Panc1 (cell line): ENCODE measurements at places on chromosomes 12 and 14. TPM values are rescaled to one million over a fixed set of nuclear protein-coding genes. Genes with fewer than 3 reads are reported as not detected.

SAMD15 gene
- 1.4 TPM for total RNA-seq

OR4E2 gene
- not detected for total RNA-seq

DNA sequence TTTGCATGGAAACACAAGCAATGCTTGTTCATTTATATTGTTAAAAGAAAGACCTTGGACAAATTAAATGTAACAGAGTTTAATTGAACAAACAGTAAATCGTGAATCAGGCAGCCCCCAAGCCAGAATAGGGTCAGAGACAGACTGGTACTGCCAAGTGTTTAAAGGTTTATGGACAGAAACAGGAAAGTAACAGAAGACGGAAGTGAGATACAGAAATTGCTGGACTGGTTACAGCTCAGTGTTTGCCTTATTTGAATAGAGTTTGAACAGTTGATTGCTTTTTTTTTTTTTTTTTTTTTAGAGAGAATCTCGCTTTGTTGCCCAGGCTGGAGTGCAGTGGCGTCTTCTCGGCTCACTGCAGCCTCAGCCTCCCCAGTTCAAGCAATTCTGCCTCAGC, 50.3 kb downstream of the DAO start:
- no peaks in the 10 kb centered on the region for H3K36me3 ChIP-seq
- no peaks in the 10 kb centered on the region for H3K4me1 ChIP-seq
- no peak overlapping the region for H3K4me3 ChIP-seq
- H3K27ac ChIP-seq, result no peak overlapping the region
- DNase-seq, result no peak

DNA sequence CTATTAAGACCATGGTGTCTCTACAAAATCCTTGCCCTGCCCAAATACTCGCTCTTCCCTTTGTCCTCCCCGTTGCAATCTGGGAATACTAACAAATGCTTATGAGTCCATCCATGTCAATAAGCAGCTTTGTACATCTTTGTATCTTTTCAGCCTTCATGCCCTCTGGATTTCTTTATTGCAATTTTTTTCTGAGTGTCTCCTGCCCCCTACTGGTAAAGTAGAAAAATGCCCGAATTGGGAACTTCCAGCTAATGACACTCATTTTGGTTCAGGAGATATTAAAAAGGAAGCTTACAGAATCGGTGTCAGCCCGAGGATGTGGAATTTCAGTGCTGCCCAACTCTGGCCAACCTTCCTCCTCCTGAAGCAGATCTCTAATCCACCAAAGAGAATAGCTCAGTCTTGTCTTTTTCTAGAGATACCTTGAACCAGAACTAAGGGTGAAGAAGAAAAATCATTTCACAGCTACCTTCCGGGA, 46.0 kb downstream of the SH2B3 start:
- peaks cover 25% of the 10 kb centered on the region for H3K4me1 ChIP-seq
- no peaks in the 10 kb centered on the region for H3K27me3 ChIP-seq
- H3K4me3 ChIP-seq, result no peak overlapping the region
- peaks cover 8% of the 10 kb centered on the region; the same call in 1 of the 2 replicates for H3K36me3 ChIP-seq

DNA sequence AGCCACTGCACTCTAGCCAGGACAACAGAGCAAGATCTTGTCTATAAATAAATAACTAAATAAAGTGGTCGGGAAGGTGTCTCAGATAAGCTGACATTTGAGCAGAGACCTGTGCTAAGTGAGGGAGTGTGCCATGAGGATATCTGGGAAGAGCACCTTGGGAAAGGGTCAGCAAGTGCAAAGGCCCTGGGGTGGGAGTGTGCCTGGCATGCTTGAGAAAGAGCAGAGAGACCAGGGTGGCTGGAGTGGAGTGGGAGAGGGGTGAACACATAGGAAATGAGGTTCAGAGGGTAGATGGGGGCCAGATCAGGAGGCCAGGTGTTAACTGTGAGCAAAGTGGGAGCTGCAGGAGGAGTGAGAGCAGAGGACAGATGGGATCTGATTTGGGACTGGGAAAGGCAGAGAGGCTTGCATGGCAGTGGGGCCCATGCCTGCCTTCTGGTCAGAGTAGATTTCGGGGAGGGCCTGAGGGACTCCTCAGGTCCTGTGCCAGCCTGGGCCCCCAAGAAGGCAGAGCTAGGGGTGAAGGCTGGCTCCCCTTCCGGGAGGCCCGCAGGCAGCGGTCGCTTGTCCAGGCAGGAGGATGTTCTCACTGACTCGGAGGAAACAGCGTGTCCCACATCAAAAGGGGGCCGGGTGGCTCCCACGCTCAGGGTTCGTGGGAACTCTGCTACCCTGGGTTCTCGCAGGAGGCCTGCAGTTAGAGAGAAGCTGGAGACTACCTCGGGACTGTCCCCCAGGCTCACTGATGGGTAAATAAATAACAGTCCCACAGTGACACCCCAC, 32.6 kb downstream of the DTX1 start:
- DNase-seq, result no peak
- no peak overlapping the region for H3K4me3 ChIP-seq
- H3K27ac ChIP-seq, result no peak overlapping the region
- no peaks in the 10 kb centered on the region for H3K36me3 ChIP-seq
